Mucosa of gallbladder (tissue), 1 donor: ENCODE measurements at places on chromosomes 7 and 10. TPM values are rescaled to one million over a fixed set of nuclear protein-coding genes. Genes with fewer than 3 reads are reported as not detected.

DNA sequence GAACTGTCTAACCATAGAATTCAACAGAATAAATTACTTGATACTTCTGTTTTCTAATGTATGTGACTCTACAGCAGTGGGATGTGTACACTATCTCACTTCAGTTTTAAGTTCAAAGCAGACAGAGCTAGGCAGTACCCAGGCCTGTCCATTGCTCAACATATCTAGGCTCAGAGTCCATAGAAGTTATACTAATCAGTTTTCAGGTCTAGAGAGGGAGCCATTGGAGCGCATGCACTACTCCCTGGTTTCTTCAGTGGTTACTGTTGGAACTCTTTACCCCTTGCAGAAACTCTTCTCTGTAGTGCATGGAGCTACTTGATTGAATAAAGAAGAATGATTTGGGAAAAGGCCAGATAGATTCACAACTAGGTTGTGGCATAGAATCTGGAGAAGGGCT, 4.4 kb downstream of the CD36 start:
- no peak for DNase-seq

GRCh38 chr10:70540089-70540788, 61.7 kb downstream of the PALD1 start:
- DNase-seq: no peak

Gene FAM53B
- total RNA-seq: 27.1 TPM

Gene SLC26A5
- 0.23 TPM for total RNA-seq

Gene DKK1
- total RNA-seq: 9.3 TPM

GRCh38 chr10:11475831-11476434, 135.5 kb downstream of the USP6NL start:
- no peak for DNase-seq

GRCh38 chr7:82235713-82236112, 207.9 kb downstream of the CACNA2D1 start:
- no peak for DNase-seq

GRCh38 chr7:43847496-43847895, 21.8 kb downstream of the MRPS24 start:
- DNase-seq: no peak

Gene ACHE
- 8.4 TPM for total RNA-seq

DNA sequence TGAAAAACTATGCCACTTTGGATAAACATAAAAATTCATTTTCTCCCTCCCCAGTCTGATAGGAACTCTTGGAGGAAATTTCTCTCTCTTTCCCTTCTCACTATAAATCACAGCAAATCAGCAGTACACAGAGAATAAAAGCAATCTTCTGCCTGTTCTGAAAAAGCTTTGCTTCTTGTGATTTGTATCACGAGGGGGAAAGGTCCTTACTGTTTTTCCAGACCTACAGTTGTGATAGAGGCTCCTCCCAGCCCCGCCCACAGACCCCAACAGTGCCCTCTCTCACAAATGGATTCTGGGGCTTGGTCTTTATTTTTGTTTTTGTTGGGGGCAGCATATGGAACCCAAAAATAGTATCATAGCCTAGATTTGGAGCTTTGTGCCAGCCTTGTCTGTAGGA, 12.2 kb downstream of the FOXK1 start:
- DNase-seq: no peak

Gene SEMA3E
- 19.8 TPM for total RNA-seq

- DNase-seq: no peak
These were observed 101.5 kb upstream of the CSTF2T start for GRCh38 chr10:51800725-51801424.

Gene PLEKHA1
- total RNA-seq: 54.8 TPM

Gene RBP3
- total RNA-seq: not detected

GRCh38 chr7:141158561-141158960, 84.7 kb downstream of the TMEM178B start:
- DNase-seq: peak; percentile 19

DNA sequence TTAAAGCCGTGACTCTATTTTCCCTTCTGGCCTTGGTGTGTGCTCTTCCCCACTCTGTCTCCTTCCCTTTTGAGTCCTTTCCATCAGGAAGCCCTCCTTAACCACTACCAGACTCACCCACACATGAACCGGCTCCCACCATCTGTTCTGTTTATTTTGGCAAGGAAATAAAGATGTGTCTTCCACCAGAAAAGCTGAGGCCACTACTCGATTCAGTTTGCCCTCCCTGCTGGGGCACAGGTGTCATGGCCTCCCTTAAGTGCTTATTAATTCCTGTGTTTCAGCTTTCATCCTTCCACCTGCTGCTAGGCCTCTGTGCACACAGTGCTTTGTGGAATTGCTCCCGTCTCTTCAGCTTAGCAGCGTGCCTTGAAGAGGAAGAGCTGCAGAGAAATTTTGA, 16.7 kb downstream of the POR start:
- no peak for DNase-seq

Gene ATP5F1C
- total RNA-seq: 234 TPM

DNA sequence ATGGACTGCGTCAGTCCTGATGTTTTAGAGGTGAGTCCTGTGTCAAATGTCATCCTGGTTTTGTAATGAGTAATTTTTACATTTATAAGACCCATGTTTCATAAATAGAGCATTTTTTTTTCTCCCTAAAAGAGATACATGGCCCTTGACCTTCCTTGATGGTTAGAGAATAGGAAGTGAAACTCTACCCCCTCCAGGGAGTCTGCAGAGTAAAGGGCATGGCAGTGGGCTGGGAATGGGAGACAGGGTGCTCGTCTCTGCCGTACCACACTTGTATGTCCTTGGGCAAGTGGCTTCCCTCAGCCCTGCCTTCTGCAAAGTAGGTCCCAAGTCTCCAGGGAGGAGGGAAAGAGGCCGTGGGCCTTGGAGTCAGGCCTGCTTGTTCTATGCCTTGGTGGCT, 63.9 kb downstream of the WDFY4 start:
- DNase-seq: no peak

GRCh38 chr7:101140339-101140699, 13.4 kb downstream of the SERPINE1 start:
- DNase-seq: no peak

DNA sequence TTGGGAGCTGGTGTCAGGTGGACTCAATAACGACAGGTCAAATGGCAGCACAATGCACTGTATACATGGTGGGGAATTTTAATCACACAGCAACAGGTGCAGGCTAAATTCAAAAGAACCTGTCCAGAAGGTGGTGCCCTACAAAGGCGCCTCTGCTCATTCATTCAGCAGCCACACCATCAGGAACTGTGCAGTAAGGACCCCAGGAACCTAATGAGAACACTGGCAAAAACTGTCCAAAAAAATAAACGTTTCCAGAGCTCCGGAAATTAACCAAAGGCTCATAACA, 21.9 kb upstream of the CRYGN start:
- no peak for DNase-seq

GRCh38 chr10:17256051-17256450, 28.0 kb downstream of the VIM start:
- no peak for DNase-seq

Gene AQP1
- total RNA-seq: 995 TPM

GRCh38 chr10:100182281-100182680, 3.5 kb downstream of the ERLIN1 start:
- no peak for DNase-seq

Gene RPEL1
- 0.09 TPM for total RNA-seq

DNA sequence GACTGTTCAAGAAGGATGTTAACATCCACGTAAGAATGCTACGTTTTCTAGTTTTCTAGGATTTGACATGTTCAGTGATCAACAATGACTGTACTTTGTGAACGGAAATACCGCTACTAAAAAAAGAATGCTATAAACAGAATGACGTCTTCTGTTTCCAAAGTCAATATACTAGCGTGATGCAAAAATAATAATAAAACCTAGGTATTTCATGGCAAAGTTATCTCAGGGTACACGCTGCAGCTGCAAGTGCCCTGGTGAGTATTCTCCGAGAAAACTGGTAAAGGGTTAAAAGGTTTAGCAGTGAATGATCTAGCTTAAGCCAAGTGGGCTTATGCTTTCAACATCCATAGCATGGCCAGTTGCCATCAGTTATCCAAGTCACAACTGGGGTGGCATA, 653.3 kb upstream of the PFKP start:
- DNase-seq: no peak

Gene MEOX2
- total RNA-seq: 2.4 TPM

Gene CPA4
- total RNA-seq: 0.43 TPM

Gene MMD2
- total RNA-seq: not detected

GRCh38 chr10:1667392-1667791, 69.9 kb downstream of the ADARB2 start:
- no peak for DNase-seq

Gene GLI3
- 9.8 TPM for total RNA-seq

GRCh38 chr7:40883826-40884225, 749.0 kb downstream of the SUGCT start:
- no peak for DNase-seq

Gene LDB3
- 4.9 TPM for total RNA-seq

DNA sequence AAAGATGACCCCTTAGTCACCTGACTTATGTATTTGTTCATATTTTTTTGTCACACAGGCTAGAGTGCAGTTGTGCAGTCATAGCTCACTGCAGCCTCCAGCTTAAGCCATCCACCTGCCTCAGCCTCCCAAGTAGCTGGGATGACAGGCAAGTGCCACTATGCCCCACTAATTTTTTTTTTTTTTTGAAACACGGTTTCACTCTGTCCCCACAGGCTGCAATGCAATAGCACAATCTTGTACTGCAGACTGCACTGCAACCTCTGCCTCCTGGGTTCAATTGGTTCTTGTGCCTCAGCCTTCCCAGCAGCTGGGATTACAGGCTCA, 1.8 kb downstream of the MBLAC1 start:
- no peak for DNase-seq

- no peak for DNase-seq
These were observed 68.5 kb downstream of the LRRN3 start for GRCh38 chr7:111159426-111159825.

GRCh38 chr10:127402596-127403409, 146.3 kb upstream of the NPS start:
- no peak for DNase-seq
